ENCODE measurements at places on chromosomes 7 and 10. TPM values are rescaled to one million over a fixed set of nuclear protein-coding genes. Genes with fewer than 3 reads are reported as not detected.

The ZNF853 gene
- total RNA-seq, result 10.1 TPM

The IQUB gene
- 0.21 TPM for total RNA-seq

The SHH gene
- 1.1 TPM for total RNA-seq

The SPDYE1 gene
- not detected for total RNA-seq

The GPR15LG gene
- total RNA-seq, result not detected

The HOXA10 gene
- total RNA-seq, result 11.8 TPM

The AOAH gene
- not detected for total RNA-seq

Measured in Calu3 (cell line).